ENCODE measurements at places on chromosomes 2 and 18.

GRCh38 chr2:84841577-84841976 lies 39.3 kb downstream of the TRABD2A start:
- no peak for DNase-seq

- no peak for DNase-seq
These were observed 100.6 kb downstream of the DYM start for GRCh38 chr18:49359732-49360444.

GRCh38 chr18:76932026-76932819 lies 109.9 kb downstream of the ZNF236 start:
- DNase-seq = no peak

- no peak for DNase-seq
These were observed 20.0 kb upstream of the KYNU start for GRCh38 chr2:142857256-142858164.

GRCh38 chr2:10123281-10123680 lies 742 bp downstream of the RRM2 start:
- DNase-seq = no peak

- no peak for DNase-seq
These were observed 130.6 kb downstream of the ATP9B start for GRCh38 chr18:79199691-79200374.

DNA sequence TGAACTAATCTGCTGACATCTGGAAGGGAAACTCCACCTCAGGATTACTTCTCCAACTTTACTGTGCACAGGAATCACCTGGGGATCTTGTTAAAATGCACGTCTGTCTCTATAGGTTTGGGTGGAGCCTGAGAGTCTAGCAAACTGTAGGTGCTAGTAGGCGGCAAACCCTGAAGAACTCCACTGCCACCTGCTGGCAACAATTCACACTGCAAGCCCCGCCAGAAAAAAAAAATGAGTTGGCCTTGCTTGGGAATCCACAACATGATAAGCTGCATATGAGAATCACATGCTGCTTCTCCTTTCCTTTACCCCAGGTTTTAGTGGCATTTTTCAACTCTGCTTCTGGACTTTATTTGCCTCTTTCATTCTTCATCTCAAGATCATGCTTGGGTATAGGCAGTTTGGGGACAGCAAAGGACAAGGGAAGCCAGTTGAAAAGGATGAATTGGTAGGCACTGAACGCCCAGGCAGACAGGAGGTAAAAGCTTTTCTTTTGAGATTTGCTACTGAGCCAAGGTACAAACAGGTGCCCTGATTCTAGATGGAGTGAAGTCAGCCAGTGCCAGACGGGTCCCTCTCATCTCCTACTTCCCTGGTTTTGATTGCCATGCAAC lies 88.8 kb downstream of the VIT start:
- DNase-seq = peak; percentile 48

GRCh38 chr2:166091439-166091838 lies 36.4 kb downstream of the SCN1A start:
- no peak for DNase-seq

DNA sequence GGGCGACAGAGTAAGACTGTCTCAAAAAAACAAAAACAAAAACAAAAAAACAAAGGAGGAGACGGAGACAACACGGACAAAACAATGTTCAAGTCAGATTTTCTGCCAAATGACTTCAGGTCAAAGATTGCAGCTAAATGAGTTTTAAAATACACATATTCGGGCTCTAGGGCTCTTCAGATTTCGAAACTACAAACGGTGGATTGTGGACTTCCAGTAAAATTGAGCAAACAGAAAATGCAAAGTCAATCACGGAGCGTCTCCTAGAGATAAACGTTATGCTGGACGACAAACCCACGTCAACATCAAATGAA lies 558 bp downstream of the MRPS5 start:
- no peak for DNase-seq

DNA sequence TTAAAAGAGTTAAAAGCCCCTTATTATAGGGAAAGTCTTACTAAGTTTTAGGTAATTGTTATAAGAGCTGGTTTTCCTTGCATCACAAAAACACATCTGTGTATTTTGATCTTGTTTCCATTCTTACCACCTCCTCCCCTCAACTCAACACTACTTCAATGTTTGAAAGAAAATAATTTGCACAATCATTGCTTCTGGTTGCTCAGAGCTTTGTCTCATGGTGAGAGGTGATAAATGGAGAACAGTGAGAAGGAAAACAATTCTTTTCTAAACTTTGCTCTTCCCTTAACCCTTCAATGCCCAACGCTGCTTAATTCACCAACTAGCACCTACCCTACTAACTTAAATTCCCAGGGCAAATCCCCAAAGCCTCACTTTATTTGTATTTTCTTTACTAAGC lies 268.1 kb upstream of the LINC00305 start:
- DNase-seq = no peak

- no peak for DNase-seq
These were observed 928.5 kb downstream of the DCC start for GRCh38 chr18:53268455-53268854.

DNA sequence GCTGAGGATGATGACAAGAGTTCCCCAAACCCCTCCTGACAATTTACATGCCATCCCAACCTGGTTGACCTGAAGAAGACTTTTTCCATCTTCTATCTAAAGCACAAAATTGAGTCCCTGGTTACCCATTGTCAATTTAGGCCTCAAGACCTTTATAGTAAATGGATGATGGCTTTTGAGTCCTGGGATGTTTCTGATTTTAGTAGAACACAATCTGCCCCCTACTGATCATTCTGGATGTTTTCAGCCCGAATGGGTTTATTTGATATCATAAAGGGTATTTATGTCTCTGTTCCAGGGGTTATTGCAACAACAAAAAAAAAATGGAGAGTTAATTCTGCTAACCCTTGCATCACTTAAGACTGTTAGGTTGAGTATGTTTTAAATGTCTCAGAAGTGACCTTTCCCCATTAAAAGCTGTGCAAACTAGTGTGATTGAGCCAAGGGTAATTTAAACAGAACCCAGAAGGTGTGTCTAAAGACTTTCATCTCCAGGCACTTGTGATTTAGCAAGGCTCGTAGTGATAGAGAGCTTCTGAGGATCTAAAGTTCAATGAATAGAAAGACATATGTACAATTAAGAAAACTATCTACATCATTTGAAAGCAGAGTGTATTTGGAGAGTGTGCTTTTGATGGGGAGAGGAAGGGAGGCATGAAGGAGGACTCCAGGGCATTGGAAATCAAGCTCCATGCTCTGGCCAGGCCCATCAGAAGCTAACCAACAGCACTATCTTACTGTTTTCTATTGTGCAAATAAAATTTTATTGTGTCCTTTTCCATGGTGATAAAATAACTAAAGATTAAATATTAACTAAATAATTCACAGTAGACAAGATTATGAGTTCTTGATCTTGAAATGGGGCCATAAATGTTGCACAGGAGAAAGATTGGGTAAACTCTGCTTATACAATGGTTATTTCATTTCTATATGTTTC lies 96.6 kb upstream of the NOSTRIN start:
- DNase-seq = peak; percentile 21

DNA sequence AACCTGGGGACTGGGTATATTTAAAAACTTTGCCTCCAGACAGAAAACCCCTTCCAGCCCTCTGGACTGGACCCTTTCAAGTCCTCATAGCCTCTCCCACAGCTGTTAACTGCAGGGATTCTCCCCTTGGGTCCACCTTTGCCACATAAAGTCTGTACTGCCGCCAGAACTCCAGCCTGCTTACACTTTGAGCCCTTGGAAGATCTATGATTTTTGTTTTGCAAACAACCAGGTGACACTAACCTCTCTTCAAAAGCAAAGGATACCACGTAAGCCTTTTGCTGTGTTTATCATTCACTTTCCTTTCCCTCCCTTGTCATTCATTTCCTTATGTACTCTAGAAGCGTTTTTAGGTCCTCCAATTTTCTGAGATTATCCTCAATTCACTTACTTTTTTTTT lies 4.1 kb upstream of the AGXT start:
- no peak for DNase-seq

GRCh38 chr2:23531881-23532280 lies 146.9 kb downstream of the KLHL29 start:
- no peak for DNase-seq

- DNase-seq = no peak
These were observed 78.0 kb downstream of the KCNF1 start for GRCh38 chr2:10989782-10990181.

GRCh38 chr2:80255918-80256781 lies 48.4 kb downstream of the LRRTM1 start:
- DNase-seq = no peak

DNA sequence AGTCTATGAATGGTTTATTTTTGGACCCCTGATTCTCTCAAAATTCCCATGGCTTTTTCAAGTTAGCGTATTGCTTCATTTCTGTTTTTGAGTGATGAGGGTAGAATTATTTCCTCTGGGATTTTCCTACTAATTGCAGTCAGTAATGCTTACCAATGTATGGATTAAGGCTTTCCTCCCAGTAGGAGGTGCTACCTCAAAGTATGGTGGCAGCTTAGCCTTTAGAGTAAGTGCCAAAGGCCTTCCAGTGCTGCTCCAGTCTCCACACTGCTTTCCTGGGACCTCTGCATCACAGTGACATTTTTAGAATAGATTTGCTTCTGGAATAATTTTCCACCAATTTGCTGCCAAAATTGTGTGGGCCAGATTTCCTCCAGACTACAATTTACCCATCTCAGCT lies 16.2 kb upstream of the SSB start:
- no peak for DNase-seq

- no peak for DNase-seq
These were observed at the start of gene ZNF385B for GRCh38 chr2:179861416-179862067. Gene ZNF385B, minus strand, starts transcription at chr2:179861612.

- no peak for DNase-seq
These were observed 30.6 kb upstream of the AP1S3 start for GRCh38 chr2:223868005-223868404.

- no peak for DNase-seq
These were observed 209.8 kb downstream of the BCL2 start for GRCh38 chr18:63109802-63110201.

DNA sequence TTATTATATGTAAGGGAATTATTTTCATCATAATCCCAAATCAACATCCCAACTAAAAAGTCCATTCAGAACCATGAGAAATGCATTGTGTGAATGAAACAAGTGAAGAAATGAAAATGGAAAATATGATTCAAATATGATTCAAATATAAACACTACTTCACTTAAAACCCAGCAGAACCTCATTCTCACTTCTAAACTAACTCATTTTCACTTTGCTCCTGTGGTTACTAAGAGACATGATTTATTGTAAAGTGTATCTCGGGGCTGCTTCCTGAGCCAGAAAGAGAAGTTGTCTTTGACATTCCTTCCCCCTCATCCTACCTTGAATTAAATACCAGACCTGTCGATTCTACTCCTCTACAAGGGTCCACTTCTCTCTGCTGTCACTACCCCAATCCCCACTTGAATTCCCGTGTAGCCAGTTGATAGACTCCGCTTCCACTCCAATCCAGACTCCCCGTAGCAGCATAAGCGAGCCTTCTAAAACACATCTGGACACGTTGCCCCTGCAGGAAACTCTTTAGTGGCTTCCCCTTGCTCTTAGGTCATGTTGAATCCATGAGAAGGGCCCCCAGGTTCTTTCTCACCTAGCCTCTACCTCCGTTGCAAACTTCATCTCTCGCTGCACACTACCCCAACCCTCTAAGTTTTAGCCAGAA lies 697.0 kb upstream of the ID2 start:
- no peak for DNase-seq

Data from CD4-positive, alpha-beta T cell (primary cell).